NCI-H524 (cell line): ENCODE measurements at places on chromosomes 7 and 10.

- no peak for DNase-seq
Observed at GRCh38 chr7:153109566-153109965, 350.0 kb downstream of the ACTR3B start.

GRCh38 chr10:71266147-71266917 is 52.7 kb upstream of the SLC29A3 start:
- DNase-seq, result no peak

DNA sequence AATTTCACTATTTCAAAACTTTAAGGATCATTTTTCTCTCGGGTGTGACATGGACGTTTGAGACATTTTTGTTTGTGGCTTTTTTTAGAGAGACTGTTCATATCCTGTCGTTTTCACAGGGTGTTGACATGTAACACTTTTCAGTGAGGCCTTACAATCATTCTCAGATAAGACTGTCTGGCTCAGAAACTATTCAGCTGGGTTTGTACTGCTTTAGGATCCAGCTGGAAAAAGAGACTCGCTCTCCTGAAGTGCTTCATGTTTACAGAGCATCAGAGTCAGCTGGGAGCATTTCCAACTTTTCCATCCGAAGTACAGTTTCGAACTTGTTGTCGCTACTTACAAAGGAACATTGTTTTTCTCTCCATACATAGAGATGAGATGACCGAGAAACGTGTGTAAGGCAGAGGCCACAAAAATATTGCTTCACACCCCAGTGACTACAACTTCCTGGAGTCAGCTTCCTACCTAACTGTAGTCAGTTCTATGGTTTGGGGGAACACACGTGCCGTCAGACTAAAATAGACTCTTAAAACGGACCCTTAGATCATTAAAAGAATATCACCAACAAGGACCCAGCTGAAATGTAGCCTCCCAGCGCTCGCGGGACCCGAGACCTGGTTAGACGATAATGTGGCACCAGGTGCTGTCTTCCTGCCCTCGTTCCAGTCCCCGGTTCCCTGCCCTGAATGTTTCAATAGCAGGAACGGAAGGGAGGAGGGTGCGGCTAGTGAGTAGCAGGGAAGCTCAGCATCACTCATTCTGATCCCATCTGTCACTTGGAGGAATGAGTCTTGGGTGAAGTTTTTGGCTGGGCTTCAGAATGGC is 78.0 kb downstream of the MKI67 start:
- no peak for DNase-seq

DNA sequence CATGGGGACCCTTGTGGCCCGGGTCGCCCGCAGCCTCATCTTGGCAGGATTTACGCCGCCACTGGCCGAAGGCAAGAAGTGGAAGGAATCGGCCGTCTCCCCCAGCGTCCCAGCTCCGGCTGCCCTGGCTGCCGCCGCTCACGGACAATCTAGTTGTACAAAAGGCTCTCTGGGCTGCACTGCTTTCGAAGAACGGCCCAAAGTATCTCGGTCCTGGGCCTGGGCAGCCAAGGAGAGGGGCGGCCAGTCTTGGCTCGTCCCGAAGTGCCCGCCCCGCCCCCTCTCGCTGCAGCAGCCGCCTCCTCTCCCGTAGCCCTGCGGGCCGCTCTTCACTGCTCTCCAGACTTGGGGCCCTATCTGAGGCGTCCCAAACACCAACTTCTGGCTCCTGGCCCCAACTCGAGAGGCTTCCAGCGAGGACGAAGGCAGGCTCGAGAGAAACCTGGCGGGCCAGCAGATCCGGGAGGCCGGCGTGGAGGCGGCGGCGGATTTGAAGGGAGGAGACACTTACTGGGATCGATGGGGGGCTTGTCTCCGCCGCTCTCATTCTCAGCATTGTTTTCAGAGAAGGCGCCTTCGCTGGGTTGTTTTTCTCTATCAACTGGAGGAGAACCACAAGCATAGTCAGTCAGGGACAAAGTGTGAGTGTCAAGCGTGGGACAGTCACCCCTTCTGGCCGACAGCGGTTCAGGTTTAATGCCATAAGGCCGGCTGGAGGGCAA is 809 bp downstream of the HOXA9 start:
- no peak for DNase-seq

- DNase-seq, result no peak
Observed at GRCh38 chr7:157497744-157498651, 161.2 kb downstream of the DNAJB6 start.

DNA sequence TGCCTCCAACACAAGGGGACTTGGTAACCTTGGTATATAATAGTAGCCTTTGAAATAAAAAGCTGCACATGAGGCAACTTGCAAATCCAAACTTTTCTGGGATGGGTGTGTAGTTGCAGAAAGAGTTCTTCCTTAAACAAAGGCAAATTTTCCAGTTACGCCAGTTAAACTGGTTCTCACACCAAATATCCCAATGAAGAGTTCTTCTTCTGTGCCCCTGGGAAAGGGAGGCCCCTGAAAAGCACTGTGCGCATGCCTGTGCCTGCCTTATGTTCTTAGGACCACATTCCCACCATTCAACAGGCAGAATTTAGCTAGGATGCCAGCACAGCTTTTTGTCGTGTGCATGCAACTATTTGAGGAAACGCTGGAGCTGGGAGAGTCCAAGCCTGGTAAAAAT is 164.8 kb upstream of the SLC25A13 start:
- DNase-seq, result no peak

- peak; percentile 5 for DNase-seq
Observed at GRCh38 chr7:152967958-152968357, 208.4 kb downstream of the ACTR3B start.

- DNase-seq, result no peak
Observed at GRCh38 chr7:111508387-111508786, 53.9 kb downstream of the IMMP2L start.

GRCh38 chr10:62903828-62904227 is 87.7 kb upstream of the EGR2 start:
- DNase-seq, result no peak

GRCh38 chr7:33677556-33677955 is 227.8 kb upstream of the BMPER start:
- no peak for DNase-seq

DNA sequence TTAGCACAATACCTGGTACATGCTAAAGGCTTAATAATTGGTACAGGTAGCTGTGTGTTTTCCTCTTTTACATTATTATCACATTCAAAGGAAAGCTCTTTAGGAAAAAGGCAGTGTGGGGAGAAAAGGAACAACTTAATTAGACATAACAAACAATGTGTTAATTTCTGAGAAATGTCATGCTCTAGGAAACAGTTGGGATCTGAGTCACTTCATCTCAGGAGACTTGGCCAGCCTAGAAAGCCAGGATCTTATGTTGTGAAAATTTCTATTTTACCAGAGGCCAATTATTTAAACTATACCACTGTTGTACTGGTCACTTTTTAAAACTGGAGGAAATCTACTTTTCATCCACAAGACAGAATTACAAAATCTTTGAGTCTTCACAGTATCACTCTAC is 39.6 kb downstream of the ARMH3 start:
- no peak for DNase-seq

- peak; percentile 25 for DNase-seq
Observed at GRCh38 chr7:76220185-76221057, 18.7 kb downstream of the SRRM3 start.
